Activated T-cell treated with anti-CD3 and anti-CD28 coated beads, Interleukin-2, amount 50 U/mL, for 24 hours (primary cell): ENCODE measurements at places on chromosomes 2 and 18.

DNA sequence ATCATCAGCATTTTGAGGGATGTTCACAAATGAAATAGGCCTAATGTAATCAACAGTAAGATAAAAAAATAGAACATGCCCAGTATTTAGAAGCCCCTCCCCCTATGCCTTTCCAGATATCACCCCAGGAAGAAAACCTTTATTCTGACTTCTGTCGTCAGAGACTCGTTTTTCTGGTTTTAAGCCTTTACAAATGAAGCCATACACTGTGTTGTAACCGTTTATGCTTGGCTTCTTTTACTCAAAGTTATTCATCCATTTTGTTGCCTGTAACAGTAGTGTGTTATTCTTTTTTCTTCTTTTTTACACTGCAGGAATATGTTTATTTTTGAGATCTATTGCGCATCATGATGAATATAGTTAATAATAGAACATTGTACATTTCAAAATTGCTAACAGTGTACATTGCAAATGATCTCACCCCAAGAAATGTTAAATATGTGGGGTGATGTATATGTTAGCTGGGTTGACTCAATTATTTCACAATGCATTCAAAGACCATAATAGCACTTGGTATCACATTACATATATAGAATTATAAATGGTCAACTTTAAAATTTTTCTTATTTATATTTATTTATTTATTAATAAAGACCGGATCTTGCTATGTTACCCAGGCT lies 28.1 kb upstream of the PNPT1 start:
- H3K27ac ChIP-seq: no peak overlapping the region
- no peaks in the 10 kb centered on the region for H3K36me3 ChIP-seq
- H3K4me3 ChIP-seq: no peak overlapping the region
- no peaks in the 10 kb centered on the region for H3K4me1 ChIP-seq
- DNase-seq: no peak

DNA sequence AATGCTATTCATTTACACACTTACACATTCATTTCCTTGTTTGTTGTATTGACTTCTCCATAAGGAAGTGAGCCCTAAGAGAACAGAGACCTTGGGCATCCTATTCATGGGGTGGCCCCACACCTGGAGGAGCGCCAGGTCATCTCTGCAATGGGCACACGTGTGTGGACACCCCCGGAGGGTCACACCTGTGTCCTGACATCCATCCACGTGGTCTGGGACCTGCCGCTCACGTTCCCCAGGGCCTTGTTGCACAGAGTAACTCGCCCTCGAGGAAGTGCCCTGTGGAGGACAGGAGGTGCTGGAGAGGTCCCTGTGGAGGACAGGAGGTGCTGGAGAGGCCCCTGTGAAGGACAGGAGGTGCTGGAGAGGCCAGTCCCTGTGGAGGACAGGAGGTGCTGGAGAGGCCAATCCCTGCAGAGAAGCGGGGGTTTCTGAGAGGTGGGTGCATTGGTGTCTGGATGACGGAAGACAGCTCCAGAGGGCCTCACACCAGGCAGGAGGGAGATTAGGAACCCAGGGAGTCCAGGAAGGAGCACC lies 73.2 kb upstream of the GPC1 start:
- no peaks in the 10 kb centered on the region for H3K4me1 ChIP-seq
- no peak for DNase-seq
- no peaks in the 10 kb centered on the region for H3K27me3 ChIP-seq
- no peak overlapping the region for H3K27ac ChIP-seq
- no peak overlapping the region for H3K4me3 ChIP-seq

GRCh38 chr2:156765450-156765849 lies 329.3 kb downstream of the GPD2 start:
- H3K27ac ChIP-seq: no peak overlapping the region
- no peaks in the 10 kb centered on the region for H3K4me1 ChIP-seq
- H3K27me3 ChIP-seq: no peaks in the 10 kb centered on the region

DNA sequence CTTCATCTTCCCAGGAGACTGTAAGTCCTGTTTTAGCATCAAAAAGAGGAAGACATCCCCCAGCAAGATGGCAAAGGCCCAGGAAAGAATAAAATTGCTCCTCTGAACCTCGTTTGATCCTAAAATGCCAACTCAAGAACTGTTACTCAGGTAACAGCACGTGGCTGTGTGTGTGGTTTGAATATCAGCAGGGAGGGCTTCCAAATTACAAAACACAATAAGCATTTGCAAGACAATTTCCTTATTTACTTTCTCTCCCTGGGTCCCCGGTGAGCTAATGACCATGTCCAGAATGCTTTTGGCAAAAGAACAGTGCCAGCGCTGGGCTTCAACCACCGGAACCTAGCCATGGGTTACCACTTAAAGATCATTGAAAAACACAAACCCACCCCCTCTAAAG lies 163.6 kb downstream of the C1D start:
- no peak overlapping the region for H3K27ac ChIP-seq
- H3K4me3 ChIP-seq: no peak overlapping the region
- H3K27me3 ChIP-seq: peaks cover 9% of the 10 kb centered on the region
- no peaks in the 10 kb centered on the region for H3K4me1 ChIP-seq
- no peak for DNase-seq

GRCh38 chr2:223109341-223109740 lies 57.4 kb downstream of the KCNE4 start:
- H3K27ac ChIP-seq: no peak overlapping the region
- no peak for DNase-seq

- no peak overlapping the region for H3K27ac ChIP-seq
- H3K4me1 ChIP-seq: peaks cover 2% of the 10 kb centered on the region
- no peaks in the 10 kb centered on the region for H3K36me3 ChIP-seq
- no peak overlapping the region for H3K4me3 ChIP-seq
Measured at GRCh38 chr2:44651974-44652373, 289.5 kb upstream of the SIX3 start.

GRCh38 chr18:75047240-75047961 lies 161.5 kb downstream of the PTGR3 start:
- no peaks in the 10 kb centered on the region for H3K4me1 ChIP-seq
- H3K36me3 ChIP-seq: peaks cover 6% of the 10 kb centered on the region
- H3K4me3 ChIP-seq: no peak overlapping the region

DNA sequence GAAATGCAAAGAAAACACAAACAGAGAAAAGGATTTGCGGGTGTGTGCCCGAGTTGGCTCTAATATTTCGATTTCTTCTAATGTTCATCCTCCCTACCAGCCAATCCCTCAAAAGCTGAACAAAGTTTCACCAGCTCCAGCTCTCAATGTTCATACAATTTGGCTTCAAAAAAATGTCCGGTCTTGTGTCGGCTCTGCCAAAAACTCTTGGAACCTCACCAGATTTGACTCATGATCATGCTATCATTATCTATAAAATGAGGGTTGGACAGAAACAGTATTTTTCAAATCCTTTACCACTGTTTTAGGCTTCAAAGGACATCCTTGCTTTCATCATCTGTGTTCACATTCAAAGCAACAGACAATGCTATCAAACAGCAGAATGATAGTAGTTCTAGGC lies 88.2 kb downstream of the CRACDL start:
- DNase-seq: no peak
- H3K36me3 ChIP-seq: no peaks in the 10 kb centered on the region
- H3K4me1 ChIP-seq: no peaks in the 10 kb centered on the region
- peaks cover 37% of the 10 kb centered on the region for H3K27me3 ChIP-seq
- no peak overlapping the region for H3K27ac ChIP-seq

DNA sequence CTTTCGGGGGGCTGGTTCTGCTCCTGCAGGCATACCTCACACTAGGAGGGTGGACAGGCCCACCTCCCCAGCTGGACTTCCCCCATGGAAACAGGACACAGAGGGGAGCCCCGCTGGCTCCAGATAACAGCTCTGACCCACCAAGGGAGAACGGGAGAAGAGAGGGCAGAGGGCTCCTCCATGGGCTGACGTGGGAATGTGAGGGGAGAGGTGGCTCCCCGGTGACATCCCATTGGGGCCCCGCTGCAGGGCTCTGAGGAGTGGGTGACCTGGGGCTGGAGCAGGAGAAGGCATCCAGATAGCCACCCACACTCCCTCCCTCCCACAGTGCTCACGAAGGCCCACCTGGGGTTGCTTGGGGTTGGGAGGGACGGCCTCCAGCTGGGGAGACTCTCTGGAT lies 45.9 kb downstream of the FBLN7 start:
- peaks cover 82% of the 10 kb centered on the region for H3K4me1 ChIP-seq
- no peak for DNase-seq
- peak overlapping the region; percentile 83 for H3K4me3 ChIP-seq
- no peaks in the 10 kb centered on the region for H3K27me3 ChIP-seq
- peaks cover 52% of the 10 kb centered on the region for H3K36me3 ChIP-seq

- no peak for DNase-seq
- no peaks in the 10 kb centered on the region for H3K27me3 ChIP-seq
- H3K4me1 ChIP-seq: peaks cover 12% of the 10 kb centered on the region
- no peak overlapping the region for H3K27ac ChIP-seq
- no peak overlapping the region for H3K4me3 ChIP-seq
Measured at GRCh38 chr2:18602298-18602697, 12.9 kb upstream of the NT5C1B start.

DNA sequence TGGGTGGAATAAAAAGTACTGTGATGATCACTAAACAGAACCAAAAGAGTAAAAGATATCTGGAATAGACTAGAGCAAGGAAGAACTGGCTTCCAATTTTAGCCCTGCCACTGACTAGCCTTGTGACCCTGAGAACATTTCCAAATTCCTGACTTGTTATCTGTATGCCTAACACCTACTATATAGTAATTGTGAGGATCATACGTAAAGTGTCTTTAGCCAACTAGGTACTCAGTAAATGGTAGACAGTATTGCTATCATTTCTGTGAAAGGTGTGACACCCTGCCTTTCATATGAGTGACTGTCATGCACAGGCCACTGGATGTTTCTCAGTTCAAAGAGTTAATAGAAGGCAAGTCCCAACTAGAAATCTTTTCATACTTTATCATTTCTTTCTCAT lies 29.8 kb downstream of the CYTIP start:
- DNase-seq: no peak
- peaks cover 93% of the 10 kb centered on the region for H3K4me1 ChIP-seq
- peak overlapping the region; percentile 63 for H3K4me3 ChIP-seq
- H3K27ac ChIP-seq: peak overlapping the region; percentile 97
- H3K27me3 ChIP-seq: no peaks in the 10 kb centered on the region
- H3K36me3 ChIP-seq: peaks cover 94% of the 10 kb centered on the region

DNA sequence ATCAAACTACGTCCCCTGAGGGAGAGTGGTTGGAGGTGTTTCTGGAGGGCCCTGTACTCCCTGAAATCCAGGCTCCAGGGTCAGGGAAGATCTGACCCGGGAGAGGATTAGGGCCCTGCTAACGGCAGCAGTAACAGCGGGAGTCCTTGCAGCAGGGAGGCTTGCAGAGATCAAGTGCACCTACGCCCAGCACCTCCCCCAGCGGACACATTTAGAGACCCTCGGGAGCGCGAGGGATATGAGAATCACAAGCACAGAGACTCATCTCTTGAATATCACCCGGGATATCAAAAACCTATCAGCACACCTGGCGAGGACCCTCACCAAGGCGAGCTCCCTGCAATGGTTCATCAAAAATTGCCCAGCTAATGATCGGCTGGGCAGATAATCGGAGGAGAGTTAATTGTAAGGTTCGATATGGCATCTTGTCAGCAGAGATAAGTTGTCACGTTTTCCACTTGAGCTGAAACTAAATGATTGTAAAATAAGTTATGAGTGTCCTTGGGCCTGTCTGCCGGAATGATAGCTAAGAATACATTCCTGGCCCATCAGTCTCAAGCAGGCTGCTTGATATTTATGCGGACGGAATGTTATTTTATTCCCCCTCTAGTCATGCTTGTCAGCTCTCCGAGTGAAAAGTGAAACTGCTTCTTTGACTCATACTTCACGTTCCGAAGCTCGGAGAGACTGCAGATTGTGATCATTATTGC lies 209.8 kb downstream of the GBX2 start:
- H3K27ac ChIP-seq: no peak overlapping the region
- H3K36me3 ChIP-seq: no peaks in the 10 kb centered on the region
- no peaks in the 10 kb centered on the region for H3K4me1 ChIP-seq
- no peak for DNase-seq

DNA sequence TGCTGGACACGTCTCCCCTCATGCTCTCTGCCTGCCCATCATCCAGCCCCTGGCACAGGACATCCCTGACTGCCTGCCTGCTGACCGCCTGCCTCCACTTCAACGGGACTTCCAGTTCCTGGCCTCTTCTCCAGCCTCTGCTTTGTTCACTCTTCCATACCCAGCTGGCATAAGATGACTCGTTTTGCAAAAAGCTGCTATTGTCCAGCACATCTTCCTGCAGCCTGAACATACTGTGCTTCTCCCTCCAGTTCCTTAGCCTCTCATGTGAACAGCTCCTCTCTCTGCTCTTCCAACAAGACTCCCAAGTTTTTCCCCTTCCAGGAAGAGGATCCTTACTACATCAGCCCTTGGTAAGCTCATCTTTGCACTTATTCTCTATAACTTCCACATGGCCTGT lies 62.4 kb upstream of the SKOR2 start:
- DNase-seq: no peak
- H3K36me3 ChIP-seq: no peaks in the 10 kb centered on the region
- no peak overlapping the region for H3K4me3 ChIP-seq
- no peaks in the 10 kb centered on the region for H3K4me1 ChIP-seq
- H3K27me3 ChIP-seq: peaks cover 19% of the 10 kb centered on the region
- no peak overlapping the region for H3K27ac ChIP-seq

- DNase-seq: no peak
- H3K4me1 ChIP-seq: peaks cover 85% of the 10 kb centered on the region
- peaks cover 19% of the 10 kb centered on the region for H3K36me3 ChIP-seq
- no peaks in the 10 kb centered on the region for H3K27me3 ChIP-seq
Measured at GRCh38 chr2:37636381-37637066, 34.9 kb downstream of the CDC42EP3 start.

- H3K27ac ChIP-seq: no peak overlapping the region
- DNase-seq: no peak
- H3K27me3 ChIP-seq: no peaks in the 10 kb centered on the region
- H3K36me3 ChIP-seq: no peaks in the 10 kb centered on the region
- H3K4me3 ChIP-seq: no peak overlapping the region
Measured at GRCh38 chr2:16272038-16272788, 331.9 kb downstream of the MYCN start.

DNA sequence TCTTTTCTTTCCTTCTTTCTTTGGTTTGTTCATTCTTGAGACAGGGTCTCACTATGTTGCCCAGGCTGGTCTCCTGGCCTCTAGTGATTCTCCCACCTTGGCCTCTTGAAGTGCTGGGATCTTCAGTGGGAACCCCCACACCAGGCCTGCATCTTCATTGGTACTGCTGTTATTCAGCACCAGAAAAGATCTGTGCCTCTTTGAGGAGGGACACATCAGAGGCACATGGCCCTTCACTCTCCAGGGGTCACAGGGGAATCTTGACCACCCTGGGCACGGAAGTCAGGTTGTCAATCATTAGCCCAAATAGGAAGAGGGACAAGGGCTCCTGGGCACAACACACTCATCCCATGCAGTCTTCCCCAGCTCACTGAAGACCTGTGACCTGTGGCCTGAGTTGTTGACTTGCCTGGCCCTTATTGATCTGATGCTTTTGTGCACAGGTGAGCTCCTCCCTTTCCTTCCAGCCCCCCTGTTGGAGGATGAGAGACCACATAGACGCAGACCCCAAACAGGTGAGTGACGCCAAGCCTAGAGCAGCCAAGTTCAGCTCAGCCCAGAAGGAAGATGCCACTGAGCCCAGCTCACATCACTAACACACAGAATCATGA lies 33.0 kb upstream of the ODC1 start:
- no peak overlapping the region for H3K4me3 ChIP-seq
- H3K27ac ChIP-seq: no peak overlapping the region
- H3K36me3 ChIP-seq: no peaks in the 10 kb centered on the region
- H3K4me1 ChIP-seq: peaks cover 23% of the 10 kb centered on the region

- no peak overlapping the region for H3K27ac ChIP-seq
- no peaks in the 10 kb centered on the region for H3K36me3 ChIP-seq
Measured at GRCh38 chr18:43794363-43794762, 517.1 kb upstream of the SYT4 start.
